Left lung (tissue), 14 donors: ENCODE measurements at places on chromosomes 13 and 19. TPM values are rescaled to one million over a fixed set of nuclear protein-coding genes. Genes with fewer than 3 reads are reported as not detected.

The ZNF69 gene
- polyA plus RNA-seq: 22.5 TPM

The ZNF791 gene
- 22.5 TPM for polyA plus RNA-seq

The ZNF540 gene
- polyA plus RNA-seq: 8.7 TPM

The SLC25A30 gene
- 20.9 TPM for polyA plus RNA-seq

The ZNF296 gene
- polyA plus RNA-seq: 0.43 TPM

The NLRP7 gene
- 0.20 TPM for polyA plus RNA-seq

The AMH gene
- polyA plus RNA-seq: 0.13 TPM

The SYNGR4 gene
- 0.65 TPM for polyA plus RNA-seq

The LRRC63 gene
- 0.37 TPM for polyA plus RNA-seq

The OR7C1 gene
- polyA plus RNA-seq: 0.16 TPM

The ZNF439 gene
- 17.3 TPM for polyA plus RNA-seq

The LILRA6 gene
- polyA plus RNA-seq: 0.53 TPM

The OR4F17 gene
- polyA plus RNA-seq: not detected

The ZNF77 gene
- polyA plus RNA-seq: 10.3 TPM

The GJB6 gene
- 0.81 TPM for polyA plus RNA-seq

The PAF1 gene
- 68.6 TPM for polyA plus RNA-seq

The DZIP1 gene
- 46.4 TPM for polyA plus RNA-seq

The WASF3 gene
- polyA plus RNA-seq: 22.9 TPM

The OLFM4 gene
- 0.09 TPM for polyA plus RNA-seq

The ZNF547 gene
- polyA plus RNA-seq: 8.2 TPM

The SLC15A1 gene
- polyA plus RNA-seq: 0.90 TPM

The USHBP1 gene
- polyA plus RNA-seq: 11.6 TPM

The ZNF525 gene
- polyA plus RNA-seq: 15.3 TPM

The TEAD2 gene
- 110 TPM for polyA plus RNA-seq

The HPN gene
- polyA plus RNA-seq: 44.1 TPM

The HIF3A gene
- polyA plus RNA-seq: 141 TPM
